ENCODE measurements at places on chromosomes 3 and 15.
A peak's percentile ranks its signal among the peaks of the same experiment; 100 is the strongest.

DNA sequence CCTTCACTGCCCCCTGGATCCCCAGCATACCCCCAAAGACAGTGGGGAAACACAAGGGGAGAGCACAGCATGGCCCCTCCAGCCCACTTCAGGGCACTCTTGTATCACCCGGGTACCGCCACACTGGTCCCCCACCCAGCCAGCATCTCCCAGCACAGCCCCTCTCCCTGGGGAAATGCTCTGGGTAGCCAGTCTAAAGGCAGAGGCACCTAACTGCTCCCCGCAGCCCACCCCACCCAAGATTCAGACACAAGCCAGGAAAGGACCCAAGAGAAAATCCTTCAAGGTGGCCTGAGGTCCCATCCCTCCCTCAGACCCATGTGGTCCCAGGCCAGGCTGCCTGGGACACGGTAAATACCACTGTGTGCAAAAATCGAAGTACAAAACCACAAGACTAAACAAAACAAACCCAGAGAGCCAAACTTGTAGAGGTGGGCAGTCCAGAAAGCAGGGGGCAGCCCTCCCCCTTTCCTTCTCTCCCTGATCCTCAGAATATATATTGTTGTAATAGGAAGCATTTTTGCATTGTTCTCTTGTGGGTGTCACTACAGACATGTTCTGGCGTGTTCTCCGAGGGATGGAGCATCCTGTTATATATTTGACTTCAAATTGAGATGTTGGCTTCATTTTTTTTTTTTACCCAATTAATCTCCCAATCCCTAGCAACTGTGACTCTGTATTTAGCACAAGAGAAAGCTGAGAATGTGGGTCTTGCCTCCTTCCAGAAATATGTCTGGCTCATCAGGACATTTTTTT is 51.7 kb downstream of the GRIP2 start:
- H3K27ac ChIP-seq, result peak overlapping the region; percentile 73
- peaks cover 12% of the 10 kb centered on the region for H3K36me3 ChIP-seq
- no peak for DNase-seq
- H3K4me3 ChIP-seq, result no peak overlapping the region
- no peaks in the 10 kb centered on the region for H3K4me1 ChIP-seq

- H3K27me3 ChIP-seq, result no peaks in the 10 kb centered on the region
- no peak for DNase-seq
- no peaks in the 10 kb centered on the region for H3K4me1 ChIP-seq
- peaks cover 5% of the 10 kb centered on the region for H3K36me3 ChIP-seq
- H3K4me3 ChIP-seq, result no peak overlapping the region
Observed at GRCh38 chr3:38489766-38490165, 6.4 kb upstream of the EXOG start.

GRCh38 chr3:131739211-131739610 is 236.4 kb upstream of the MRPL3 start:
- no peak for DNase-seq
- H3K27ac ChIP-seq, result no peak overlapping the region
- H3K36me3 ChIP-seq, result no peaks in the 10 kb centered on the region
- no peaks in the 10 kb centered on the region for H3K4me1 ChIP-seq
- H3K27me3 ChIP-seq, result no peaks in the 10 kb centered on the region

DNA sequence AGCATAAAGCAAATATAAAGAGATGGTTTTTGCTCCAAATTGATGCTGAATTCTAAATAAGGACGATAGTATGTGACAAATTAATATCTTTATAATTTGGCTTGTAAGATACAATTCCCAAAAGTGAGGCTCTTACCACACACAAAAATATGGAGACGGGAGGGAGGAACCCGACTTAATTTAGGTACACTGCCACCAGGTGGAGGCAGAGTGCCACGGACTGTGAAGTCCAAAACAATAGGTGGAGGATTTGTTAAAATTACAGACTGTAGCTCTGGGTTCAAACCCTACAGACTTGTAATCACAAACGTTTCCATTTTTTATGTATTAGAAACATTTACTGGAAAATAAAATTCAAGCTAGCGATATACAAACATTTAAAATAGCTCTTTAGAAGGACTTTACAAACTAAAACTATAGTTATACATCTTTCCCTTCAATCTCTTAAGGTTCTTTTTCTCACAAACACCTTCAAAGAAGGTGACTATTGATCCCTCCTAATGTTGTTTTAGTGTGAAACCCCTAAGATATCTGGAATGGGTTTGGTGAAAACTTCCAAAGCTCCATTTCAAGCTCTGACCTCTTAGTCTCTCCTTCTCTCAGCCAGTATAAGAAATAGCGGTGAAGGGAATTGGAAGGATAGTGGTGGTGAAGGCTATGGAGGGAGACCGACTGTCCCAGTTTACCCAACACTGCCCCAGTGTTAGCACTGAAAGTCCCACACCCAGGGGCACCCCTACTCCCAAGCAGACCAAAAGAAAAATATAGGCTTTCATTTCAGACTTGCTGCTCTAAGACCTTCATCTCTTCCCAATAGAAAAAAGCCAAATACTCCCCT is 89.7 kb downstream of the AQP9 start:
- no peak overlapping the region for H3K4me3 ChIP-seq
- H3K27me3 ChIP-seq, result peaks cover 3% of the 10 kb centered on the region
- peaks cover 27% of the 10 kb centered on the region for H3K4me1 ChIP-seq
- H3K27ac ChIP-seq, result no peak overlapping the region
- DNase-seq, result peak; percentile 38
- H3K36me3 ChIP-seq, result no peaks in the 10 kb centered on the region

DNA sequence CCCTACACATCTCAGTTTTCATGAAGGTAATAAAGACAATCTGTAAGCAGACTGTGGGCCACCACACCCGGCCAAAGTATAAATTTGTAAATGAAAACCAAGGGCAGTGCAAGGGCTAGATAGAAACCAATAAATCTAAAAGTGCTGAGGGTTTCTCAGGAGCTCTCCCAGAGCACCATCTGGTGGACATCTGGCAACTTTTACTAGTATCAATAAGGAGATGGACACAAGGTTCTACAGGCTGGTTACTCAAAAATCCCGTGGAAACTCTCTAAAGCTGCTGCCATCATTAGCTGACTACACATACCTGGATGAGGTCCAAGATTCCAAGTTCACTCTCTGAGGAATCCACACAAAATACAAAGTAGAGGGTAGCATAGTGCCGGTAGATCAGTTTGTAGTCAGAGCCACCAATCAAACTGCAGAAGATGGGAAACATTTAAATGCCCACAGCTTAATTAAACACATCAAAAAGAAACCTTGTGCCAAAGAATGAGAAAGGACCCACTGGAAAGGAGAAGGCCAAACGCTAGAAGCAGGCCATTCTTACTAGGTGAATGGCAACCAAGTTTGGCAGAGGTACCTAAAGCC is 5.5 kb downstream of the AP3S2 start:
- H3K27me3 ChIP-seq, result no peaks in the 10 kb centered on the region
- H3K4me1 ChIP-seq, result peaks cover 5% of the 10 kb centered on the region
- peaks cover 8% of the 10 kb centered on the region for H3K36me3 ChIP-seq
- peak overlapping the region; percentile 50 for H3K27ac ChIP-seq
- no peak overlapping the region for H3K4me3 ChIP-seq

GRCh38 chr15:43919540-43920253 is 92.9 kb downstream of the WDR76 start:
- peaks cover 2% of the 10 kb centered on the region for H3K36me3 ChIP-seq
- no peaks in the 10 kb centered on the region for H3K27me3 ChIP-seq
- no peak overlapping the region for H3K4me3 ChIP-seq

GRCh38 chr3:17399586-17399985 is 342.8 kb downstream of the TBC1D5 start:
- H3K27me3 ChIP-seq, result no peaks in the 10 kb centered on the region
- peaks cover 10% of the 10 kb centered on the region for H3K4me1 ChIP-seq
- peaks cover 13% of the 10 kb centered on the region for H3K36me3 ChIP-seq
- no peak overlapping the region for H3K27ac ChIP-seq
- no peak for DNase-seq

GRCh38 chr3:134430950-134431445 is 54.8 kb downstream of the ANAPC13 start:
- no peak overlapping the region for H3K4me3 ChIP-seq
- peaks cover 6% of the 10 kb centered on the region for H3K27me3 ChIP-seq
- H3K4me1 ChIP-seq, result no peaks in the 10 kb centered on the region
